Uterus (tissue), 4 donors: ENCODE measurements at places on chromosomes 12 and 14. TPM values are rescaled to one million over a fixed set of nuclear protein-coding genes. Genes with fewer than 3 reads are reported as not detected.

DNA sequence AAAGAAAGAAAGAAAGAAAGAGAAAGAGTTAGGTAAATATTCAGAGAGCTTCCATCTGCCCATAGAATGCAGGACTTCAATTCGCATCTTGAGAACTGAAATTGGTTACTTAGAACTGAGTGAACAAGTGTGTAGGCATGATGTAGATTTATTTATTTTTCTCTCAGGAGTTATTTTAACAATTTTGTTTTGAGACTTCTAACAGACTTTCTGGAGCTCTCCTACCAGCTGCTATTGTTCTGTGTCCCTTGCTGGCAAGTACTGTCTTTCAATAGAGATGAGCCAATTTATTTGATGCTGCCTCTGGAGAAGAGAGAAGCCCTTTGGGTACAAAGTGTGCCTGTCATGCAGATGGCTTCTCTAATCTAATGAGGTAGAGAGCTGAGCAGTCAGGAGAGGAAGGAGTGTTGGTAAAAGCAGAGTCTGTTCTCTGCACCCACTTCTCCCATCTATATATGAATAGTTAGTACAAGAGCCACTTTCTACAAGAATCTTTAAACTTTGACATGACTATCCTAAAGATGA, 67.0 kb downstream of the SYT1 start:
- no peaks in the 10 kb centered on the region for H3K4me1 ChIP-seq
- H3K27ac ChIP-seq = no peak overlapping the region
- H3K36me3 ChIP-seq = no peaks in the 10 kb centered on the region
- no peak overlapping the region for H3K4me3 ChIP-seq
- no peaks in the 10 kb centered on the region for H3K27me3 ChIP-seq

Gene CRADD
- total RNA-seq = 105 TPM

Gene SIX1
- total RNA-seq = not detected

GRCh38 chr14:76227450-76228050, 75.8 kb downstream of the GPATCH2L start:
- no peak for DNase-seq
- H3K4me1 ChIP-seq = no peaks in the 10 kb centered on the region
- H3K27me3 ChIP-seq = no peaks in the 10 kb centered on the region
- no peak overlapping the region for H3K4me3 ChIP-seq
- no peaks in the 10 kb centered on the region for H3K36me3 ChIP-seq

Gene ARHGDIB
- 78.3 TPM for total RNA-seq

Gene NOS1
- 2.2 TPM for total RNA-seq
